ENCODE measurements at places on chromosomes 13 and 19.
A peak's percentile ranks its signal among the peaks of the same experiment; 100 is the strongest.

GRCh38 chr19:49456326-49456725 is 3.3 kb downstream of the ALDH16A1 start:
- no peak for DNase-seq

- DNase-seq = no peak
Observed at GRCh38 chr19:2883686-2884439, 16.7 kb downstream of the ZNF556 start.

GRCh38 chr13:36148446-36148845 is 17.3 kb upstream of the DCLK1 start:
- no peak for DNase-seq

GRCh38 chr13:69737129-69737935 is 370.3 kb upstream of the ATXN8OS start:
- no peak for DNase-seq

DNA sequence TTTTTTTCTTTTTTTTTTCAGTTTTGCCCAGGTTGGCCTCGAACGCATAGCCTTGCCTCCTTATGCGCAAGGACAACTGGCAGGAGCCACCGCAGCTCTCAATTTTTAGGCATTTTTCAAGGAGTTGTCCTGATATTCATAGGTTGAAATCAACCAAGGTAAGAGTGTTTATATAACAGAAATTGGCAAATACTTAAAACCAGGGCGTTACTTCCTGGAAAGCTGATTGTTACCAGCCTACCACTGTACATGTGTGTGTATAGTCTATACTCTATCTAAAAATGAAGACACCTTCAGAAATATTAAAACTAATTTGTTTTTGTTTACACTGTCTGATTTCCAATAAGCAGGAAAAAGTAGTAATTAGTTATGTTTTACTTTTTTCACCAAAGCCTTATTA is 39.2 kb downstream of the GPC6 start:
- DNase-seq = no peak

DNA sequence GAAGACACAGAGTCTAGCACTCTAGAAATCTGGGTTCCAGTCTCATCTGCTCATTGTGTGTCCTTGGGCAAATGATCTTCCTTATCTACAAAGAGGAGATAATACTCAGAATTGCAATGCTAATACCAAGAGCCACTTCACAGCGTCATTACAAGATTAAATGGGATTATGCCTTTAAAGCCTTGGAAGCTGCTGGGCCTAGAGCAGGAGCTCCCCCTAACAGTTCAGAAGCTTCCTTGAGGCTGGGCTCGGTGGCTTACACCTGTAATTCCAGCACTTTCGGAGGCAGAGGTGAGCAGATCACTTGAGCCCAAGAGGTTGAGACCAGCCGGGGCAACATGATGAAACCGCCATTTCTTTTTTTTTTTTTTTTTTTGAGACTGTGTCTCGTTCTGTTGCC is 27.6 kb downstream of the AP2S1 start:
- DNase-seq = no peak

GRCh38 chr13:39106216-39107005 is 68.2 kb downstream of the NHLRC3 start:
- no peak for DNase-seq

DNA sequence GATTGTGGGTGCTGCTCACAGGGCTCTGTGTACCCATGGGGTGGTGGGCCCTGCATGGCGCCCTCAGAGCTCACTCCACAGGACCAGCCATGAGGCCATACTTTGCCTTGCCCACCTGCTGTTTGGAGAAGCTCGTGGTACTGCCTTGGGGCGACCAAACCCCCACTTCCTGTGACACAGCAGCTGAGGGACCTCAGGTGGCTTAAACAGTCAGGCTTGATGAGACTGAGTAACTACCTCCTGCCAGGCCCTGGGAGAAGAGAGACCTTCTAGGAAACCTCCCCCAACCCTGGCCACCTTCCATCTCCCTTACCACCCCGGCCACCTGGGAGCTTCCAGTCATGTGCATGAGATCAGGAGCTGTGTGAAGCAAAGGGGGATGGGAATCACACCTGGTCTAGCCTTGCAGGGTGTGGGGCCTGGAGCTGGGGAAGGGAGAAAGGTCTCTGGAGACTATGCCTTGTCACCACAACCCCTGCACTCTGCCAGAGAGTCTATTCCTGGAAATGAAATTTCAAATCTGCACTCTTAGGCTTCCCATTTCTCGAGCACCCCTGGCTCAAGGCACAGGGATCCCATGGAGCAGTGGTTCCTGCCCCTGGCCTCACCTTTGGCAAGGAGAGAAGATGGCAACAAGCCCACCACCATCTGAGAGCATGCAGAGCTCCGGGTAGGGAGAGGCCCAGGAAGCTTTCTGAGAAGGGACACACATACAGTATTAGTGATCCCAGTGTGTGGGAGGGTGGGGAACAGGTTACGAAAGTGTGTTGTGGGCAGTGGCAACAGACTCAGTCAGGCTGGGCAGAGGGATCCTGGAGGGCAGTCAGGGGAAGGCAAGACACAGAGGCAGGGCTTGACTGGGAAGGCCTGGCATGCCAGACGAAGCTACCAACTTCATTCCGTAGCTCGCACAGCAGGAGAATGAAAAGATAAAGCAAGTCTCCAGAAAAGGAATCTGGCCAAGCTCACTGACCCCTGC is 125.0 kb downstream of the URI1 start:
- DNase-seq = no peak

DNA sequence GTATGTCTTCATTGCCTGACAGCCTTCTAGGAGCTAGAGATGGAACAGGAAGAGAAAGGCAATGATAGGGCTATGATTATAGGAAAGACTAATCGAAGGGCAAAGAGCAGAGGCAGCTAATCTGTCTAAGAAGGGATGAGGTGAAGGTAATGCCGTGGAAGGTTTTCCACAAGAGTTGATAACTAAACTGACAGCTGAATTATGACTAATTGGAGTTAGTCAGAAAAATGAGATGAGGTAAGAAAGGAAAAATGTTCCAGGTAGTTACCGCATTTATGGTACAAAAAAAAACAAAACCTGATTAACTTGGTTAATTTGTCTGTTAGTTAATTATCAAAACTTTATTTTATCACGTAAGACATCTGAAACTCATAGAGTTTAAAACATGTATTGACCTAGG is 260.3 kb downstream of the SLITRK6 start:
- DNase-seq = no peak

DNA sequence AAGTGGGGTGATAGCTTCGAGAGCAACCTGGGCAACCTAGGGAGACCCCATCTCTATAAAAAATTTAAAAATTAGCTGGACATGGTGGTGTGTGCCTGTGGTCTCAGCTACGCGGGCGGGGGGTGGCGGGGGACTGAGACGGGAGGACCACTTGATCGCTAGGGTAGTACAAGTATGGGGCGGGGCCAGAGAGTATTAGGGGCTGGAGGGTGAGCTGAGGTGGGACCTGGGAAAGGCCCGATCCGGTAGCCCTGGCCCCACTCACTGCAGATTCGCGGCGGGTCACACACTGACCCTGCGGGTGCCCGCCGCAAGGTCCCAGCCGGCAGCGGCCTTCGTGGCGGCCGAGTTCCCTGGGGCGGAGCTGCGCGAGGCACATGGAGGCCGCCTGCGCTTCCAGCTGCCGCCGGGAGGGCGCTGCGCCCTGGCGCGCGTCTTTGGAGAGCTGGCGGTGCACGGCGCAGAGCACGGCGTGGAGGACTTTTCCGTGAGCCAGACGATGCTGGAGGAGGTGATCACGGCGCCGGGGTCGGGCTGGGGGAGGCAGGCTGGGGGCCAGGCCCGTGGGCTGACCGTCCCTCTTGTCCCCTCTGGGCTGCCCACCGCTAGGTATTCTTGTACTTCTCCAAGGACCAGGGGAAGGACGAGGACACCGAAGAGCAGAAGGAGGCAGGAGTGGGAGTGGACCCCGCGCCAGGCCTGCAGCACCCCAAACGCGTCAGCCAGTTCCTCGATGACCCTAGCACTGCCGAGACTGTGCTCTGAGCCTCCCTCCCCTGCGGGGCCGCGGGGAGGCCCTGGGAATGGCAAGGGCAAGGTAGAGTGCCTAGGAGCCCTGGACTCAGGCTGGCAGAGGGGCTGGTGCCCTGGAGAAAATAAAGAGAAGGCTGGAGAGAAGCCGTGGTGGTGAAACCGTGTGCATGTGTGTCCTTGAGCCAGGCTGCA is 2.0 kb upstream of the ARHGAP45 start:
- peak; percentile 75 for DNase-seq

GRCh38 chr13:95367309-95367843 is 66.1 kb upstream of the ABCC4 start:
- DNase-seq = no peak

DNA sequence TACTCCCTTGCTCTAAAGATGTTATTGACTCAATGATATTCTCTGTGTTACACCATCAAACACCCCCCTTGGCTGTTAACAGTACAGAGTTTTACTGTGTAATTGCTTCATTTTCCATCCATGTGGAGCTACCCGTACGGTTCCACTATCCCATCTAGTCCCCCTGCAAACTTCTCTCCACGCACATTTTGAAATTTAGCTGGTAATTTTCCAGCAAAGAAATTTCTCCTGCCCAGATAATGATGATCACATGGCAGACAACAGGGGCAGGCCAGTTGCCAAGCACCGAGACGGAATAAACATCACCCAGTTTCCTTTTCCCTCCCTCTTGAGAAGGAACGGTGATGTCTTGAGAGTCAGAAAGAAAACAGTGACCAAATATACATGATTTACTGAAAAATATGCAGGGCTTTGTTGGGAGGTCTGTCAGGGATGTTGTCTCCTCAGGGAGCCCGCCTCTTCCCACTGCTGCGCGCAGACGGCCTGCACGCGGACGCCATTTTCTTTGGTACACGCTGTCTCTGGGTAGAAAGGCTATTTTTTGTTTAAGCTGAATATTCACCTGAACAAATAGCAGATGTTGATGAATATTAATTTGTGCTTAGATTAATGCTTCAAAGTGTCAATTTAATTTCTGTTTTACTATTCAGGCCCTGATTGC is 109.9 kb downstream of the OLFM4 start:
- DNase-seq = no peak

- no peak for DNase-seq
Observed at GRCh38 chr13:45310341-45311131, 30.4 kb downstream of the TPT1 start.

DNA sequence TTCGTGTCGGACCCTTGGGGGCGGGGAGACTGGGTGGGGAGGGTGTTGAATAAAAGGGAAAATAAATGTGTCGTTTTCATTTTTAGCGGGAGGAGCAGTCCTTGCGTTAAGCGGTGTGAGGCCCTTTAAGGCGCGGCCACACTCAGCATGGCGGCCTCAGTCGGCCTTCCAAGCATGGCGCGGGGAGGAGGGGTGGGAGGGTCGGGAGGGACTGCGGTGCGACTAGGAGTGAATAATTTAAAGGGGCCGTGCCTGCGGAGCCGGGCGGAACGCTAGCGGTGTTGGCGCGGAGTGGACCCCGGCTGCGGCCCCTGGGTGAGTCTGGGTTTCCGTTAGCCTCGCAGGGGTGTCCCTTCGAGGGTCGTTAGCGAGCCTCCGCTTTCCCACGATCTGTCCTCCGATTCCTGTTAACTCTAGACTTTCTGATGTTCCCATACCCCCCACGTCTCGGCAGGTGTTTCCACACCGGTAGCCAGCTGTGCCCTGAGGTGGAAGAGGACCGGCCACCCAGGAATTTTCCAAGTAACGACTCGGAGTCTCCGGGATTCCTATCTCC is 1.5 kb upstream of the PNPLA6 start:
- DNase-seq = peak; percentile 87

DNA sequence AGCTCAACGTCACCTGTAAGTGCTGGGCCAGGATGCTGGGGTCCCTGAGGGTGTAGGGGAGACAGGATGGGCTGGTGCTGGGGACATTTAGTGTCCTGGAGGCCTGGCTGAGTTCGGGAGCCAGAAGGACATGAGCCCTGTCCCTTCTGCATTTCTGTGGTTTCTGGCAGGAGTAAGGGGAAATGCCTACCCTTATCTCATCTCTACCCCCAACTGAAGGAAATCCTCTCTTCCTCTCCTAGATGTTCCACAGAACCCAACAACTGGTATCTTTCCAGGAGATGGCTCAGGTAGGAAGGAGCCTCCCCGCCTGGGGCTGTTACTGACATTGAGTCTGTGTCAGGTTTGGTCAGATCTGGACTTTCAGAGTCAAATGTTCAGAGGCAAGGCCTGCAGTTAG is 1.2 kb downstream of the CD33 start:
- DNase-seq = no peak

- DNase-seq = no peak
Observed at GRCh38 chr19:49534632-49535385, 7.0 kb downstream of the RCN3 start.

DNA sequence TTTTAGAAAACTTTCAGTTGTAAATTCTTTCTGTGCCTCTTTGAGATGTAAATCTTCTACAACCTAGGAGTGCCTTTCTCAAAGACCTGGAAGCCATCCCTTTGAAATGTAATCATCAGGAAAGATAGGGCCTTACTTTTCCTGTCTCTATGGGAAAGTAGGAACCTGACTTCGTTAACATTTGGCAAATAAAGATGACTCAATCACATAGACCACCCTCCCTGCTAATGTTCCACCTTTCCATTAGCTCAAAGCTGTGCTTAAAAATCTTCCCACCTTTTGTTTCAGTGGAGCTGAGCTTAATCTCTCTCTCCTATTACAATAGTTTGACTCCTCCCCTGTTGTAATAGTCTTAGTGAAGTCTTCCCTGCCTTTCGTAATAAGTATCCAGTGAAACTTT is 247.7 kb downstream of the OLFM4 start:
- no peak for DNase-seq

- no peak for DNase-seq
Observed at GRCh38 chr13:93976528-93976927, 503.0 kb downstream of the DCT start.

DNA sequence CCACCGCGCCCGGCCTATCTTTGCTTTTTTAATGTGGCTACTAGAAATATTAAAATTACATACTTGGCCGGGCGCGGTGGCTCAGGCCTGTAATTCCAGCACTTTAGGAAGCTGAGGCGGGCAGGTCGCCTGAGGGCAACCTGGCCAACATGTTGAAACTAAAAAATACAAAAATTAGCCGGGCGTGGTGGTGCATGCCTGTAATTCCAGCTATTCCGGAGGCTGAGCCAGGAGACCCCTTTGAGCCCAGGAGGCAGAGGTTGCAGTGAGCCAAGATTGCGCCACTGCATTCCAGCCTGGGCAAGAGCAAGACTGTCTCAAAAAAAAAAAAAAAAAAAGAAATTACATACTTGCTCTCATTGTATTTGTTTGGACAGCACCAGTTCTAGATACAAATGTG is 34.8 kb upstream of the DPRX start:
- no peak for DNase-seq

GRCh38 chr13:94351292-94351990 is 128.0 kb downstream of the DCT start:
- no peak for DNase-seq

DNA sequence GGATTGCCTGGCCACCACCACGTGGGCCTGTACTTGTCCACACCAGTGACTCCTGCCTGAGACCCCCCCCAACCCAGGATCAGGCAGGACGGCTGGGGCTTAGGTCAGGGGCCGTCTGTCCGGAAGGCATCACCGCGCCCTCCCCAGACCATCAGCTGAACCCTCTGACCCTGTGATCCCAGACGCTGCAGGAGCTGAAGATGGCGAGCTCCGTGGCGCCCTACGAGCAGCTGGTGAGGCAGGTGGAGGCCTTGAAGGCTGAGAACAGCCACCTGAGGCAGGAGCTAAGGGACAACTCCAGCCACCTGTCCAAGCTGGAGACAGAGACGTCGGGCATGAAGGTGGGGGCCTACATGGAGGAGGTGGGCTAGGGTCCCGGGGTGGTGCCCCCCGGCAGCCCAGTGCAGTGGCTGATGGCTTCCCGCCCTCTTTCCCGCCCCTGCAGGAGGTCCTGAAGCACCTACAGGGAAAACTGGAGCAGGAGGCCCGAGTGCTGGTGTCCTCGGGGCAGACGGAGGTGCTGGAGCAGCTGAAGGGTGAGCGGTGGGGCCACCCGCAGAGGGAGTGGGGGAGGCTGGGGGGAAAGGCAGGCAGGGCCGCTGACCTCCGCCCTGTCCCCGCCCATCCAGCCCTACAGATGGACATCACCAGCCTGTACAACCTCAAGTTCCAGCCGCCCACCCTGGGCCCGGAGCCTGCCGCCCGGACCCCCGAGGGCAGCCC is 3.0 kb downstream of the APC2 start:
- no peak for DNase-seq
